ENCODE measurements at places on chromosomes 2 and 18. TPM values are rescaled to one million over a fixed set of nuclear protein-coding genes. Genes with fewer than 3 reads are reported as not detected.

Gene EML6
- 1.2 TPM for total RNA-seq

Gene PFN4
- total RNA-seq, result 0.17 TPM

Gene IL36RN
- total RNA-seq, result not detected

Gene GREB1
- total RNA-seq, result 0.52 TPM

Gene RESP18
- total RNA-seq, result not detected

Gene MEP1B
- total RNA-seq, result not detected

Gene SLC19A3
- 0.78 TPM for total RNA-seq

Gene GALNT5
- total RNA-seq, result 146 TPM

Gene LRATD1
- total RNA-seq, result 0.07 TPM

Gene PRKAG3
- total RNA-seq, result 0.52 TPM

Gene RAB10
- 130 TPM for total RNA-seq

Gene C2orf72
- total RNA-seq, result 6.3 TPM
